ENCODE measurements at places on chromosomes 2 and 18. TPM values are rescaled to one million over a fixed set of nuclear protein-coding genes. Genes with fewer than 3 reads are reported as not detected.

The SERPINB2 gene
- 5.2 TPM for total RNA-seq

The ONECUT2 gene
- total RNA-seq = under 0.01 TPM

The FSIP2 gene
- under 0.01 TPM for total RNA-seq

The SATB2 gene
- 2.5 TPM for total RNA-seq

The NEB gene
- 0.17 TPM for total RNA-seq

The GORASP2 gene
- total RNA-seq = 104 TPM

The KCNIP3 gene
- total RNA-seq = 2.0 TPM

The ERICH2 gene
- not detected for total RNA-seq

The SMCHD1 gene
- total RNA-seq = 20.2 TPM

The SMYD1 gene
- total RNA-seq = not detected

The GKN1 gene
- not detected for total RNA-seq

The B4GALT6 gene
- 3.0 TPM for total RNA-seq

The REG1B gene
- total RNA-seq = not detected

The RASGRP3 gene
- total RNA-seq = 0.45 TPM

The COLEC11 gene
- 0.50 TPM for total RNA-seq

The NT5DC4 gene
- not detected for total RNA-seq

Data from bronchus fibroblast of lung (primary cell).